Hematopoietic multipotent progenitor cell treated with erythropoietin and hydrocortisone succinate and interleukin-3 and kit ligand, for 15 days (in vitro differentiated cells): ENCODE measurements at places on chromosomes 12 and 14.

DNA sequence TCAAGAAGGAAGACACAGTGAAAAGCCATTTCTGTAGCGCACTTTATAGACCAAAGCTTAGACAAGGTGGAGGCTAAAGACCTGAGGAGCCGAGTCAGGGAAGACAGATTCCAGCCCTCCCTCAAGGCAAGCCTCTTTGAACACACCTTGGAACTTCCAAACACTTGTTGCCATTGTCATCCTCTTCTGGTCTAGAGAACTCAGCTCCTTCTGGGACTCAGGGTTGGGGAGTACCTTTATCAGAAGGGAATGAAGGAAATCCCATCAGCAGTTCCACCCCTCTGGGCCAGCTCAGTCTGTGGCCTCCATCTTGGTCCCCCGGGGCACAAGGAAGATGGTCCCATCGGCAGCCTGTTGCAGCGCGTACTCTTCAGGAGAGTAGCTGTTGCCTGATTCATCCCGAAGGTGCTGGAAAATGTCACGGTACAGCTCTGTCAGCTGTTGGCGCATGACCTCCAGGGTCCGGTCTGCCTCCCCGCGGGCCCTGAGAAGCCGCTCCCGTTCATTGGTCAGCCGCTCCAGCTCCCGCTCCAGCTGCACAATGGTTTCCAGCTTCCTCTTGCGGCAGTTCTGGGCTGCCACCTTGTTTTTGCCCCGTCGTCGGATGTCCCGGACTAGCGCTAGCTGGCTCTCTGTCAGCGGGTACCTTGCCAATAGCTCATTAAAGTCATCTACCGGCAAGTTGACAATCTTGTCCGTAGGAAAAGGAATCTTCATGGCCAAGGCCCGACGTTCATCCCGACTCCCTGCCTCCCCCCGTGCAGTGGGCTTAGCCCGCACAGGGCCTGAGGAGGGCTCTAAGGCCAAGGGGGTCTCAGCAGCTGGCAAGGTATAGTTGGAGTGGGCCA, 8.5 kb downstream of the NFE2 start:
- DNase-seq = no peak

- DNase-seq = no peak
Measured at GRCh38 chr14:59262717-59263454, 74.4 kb downstream of the DAAM1 start.

- DNase-seq = no peak
Measured at GRCh38 chr12:30437044-30437443, 258.6 kb downstream of the IPO8 start.

GRCh38 chr14:34951286-34951685, 31.5 kb upstream of the SRP54 start:
- no peak for DNase-seq

DNA sequence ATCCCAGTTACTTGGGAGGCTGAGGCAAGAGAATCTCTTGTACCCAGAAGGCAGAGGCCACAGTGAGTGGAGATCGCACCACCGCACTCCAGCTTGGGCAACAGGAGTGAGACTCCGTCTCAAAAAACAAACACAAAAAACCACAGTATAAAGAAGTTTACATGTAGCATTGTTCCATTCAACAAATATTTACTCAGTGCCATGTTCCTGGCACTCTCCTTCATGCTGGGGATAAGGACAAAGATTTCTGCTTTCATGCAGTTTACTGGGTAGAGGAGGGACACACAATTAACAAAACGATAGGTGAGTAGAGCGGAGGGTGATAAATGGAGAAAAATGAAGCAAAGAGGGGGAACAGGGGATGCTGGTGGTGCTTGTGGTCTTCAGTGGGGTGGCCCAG, 68.2 kb upstream of the OVCH1 start:
- DNase-seq = no peak

DNA sequence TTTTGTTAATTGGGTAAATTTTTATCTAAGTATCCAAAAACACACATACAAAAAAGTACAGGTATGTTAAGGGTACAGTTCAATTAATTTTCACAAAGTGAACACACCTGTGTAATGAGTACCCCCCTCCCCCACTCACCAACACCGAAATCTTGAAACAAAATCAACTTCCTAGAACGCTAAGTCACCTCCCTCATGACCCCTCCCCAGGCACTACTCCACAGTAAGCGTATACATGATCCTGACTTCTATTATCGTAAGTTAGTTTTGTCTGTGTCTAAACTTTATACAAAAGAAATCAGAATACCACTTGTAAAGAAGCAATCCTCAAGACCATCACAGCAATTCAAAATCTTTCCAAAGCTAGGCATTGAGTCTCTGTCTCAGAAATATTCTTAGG, 100.5 kb downstream of the MED13L start:
- no peak for DNase-seq

GRCh38 chr14:66628636-66629035, 120.7 kb downstream of the GPHN start:
- DNase-seq = no peak

GRCh38 chr12:131803961-131804521, 24.2 kb upstream of the MMP17 start:
- no peak for DNase-seq
